Endothelial cell (in vitro differentiated cells): ENCODE measurements at places on chromosomes 6 and 20. TPM values are rescaled to one million over a fixed set of nuclear protein-coding genes. Genes with fewer than 3 reads are reported as not detected.

The CLDN20 gene
- total RNA-seq = 0.23 TPM

The ABCF1 gene
- total RNA-seq = 57.2 TPM

The AGPAT4 gene
- total RNA-seq = 25.2 TPM

The VGLL2 gene
- 0.77 TPM for total RNA-seq

The LIME1 gene
- total RNA-seq = 8.1 TPM

The SH3BGRL2 gene
- total RNA-seq = 7.0 TPM

The UTRN gene
- 164 TPM for total RNA-seq

GRCh38 chr20:15556869-15557268 is 1016.4 kb downstream of the KIF16B start:
- no peak for DNase-seq

DNA sequence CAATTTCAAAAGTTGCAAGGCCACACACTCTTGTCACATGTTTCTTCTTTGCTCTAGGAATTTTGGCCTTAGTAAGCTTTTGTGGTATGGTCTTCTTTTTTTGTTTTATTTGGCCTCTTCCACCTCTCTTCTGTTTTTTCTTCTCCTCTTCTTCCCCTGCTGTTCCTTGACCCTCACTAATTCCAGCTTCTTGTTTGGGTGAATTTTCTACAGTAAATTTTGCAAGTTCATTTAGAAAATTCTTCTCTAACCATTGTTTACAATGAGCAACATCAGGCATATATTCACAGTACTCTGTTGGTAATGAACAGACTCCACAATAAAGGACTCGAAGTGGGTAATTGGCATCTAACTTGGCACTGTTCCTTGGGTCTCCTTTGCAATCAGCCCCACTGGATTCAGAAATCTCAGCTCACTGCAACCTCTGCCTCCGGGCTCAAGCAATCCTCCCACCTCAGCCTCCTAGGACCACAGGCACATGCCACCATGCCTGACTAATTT is 5.0 kb downstream of the ASIP start:
- DNase-seq = no peak

GRCh38 chr6:145783796-145784195 is 30.8 kb downstream of the FBXO30 start:
- no peak for DNase-seq

DNA sequence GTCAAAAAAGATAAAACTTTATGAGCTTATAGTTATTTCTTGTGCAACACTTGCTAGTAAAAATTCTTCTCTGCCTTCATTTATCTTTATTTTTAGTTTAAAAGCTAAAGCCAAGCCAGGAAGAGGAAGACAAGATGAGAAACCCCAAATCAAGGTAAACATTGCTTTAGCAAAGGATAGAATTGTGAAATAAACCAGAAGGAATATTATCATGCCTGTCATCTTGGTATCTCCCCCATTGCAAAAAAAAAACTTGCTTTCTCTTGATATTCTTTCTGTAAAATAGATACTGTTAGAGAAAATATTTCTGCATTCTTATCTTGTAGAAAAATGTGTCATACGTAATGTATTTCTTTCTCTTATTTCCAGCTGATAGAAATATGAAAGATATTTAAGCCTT is 432.8 kb downstream of the GJA1 start:
- no peak for DNase-seq

- DNase-seq = no peak
Measured at GRCh38 chr20:33399924-33400323, 1.4 kb downstream of the CDK5RAP1 start.

GRCh38 chr6:20746024-20746423 is 211.8 kb downstream of the CDKAL1 start:
- DNase-seq = no peak

- DNase-seq = no peak
Measured at GRCh38 chr20:46709055-46709458, 392 bp upstream of the SLC2A10 start.

DNA sequence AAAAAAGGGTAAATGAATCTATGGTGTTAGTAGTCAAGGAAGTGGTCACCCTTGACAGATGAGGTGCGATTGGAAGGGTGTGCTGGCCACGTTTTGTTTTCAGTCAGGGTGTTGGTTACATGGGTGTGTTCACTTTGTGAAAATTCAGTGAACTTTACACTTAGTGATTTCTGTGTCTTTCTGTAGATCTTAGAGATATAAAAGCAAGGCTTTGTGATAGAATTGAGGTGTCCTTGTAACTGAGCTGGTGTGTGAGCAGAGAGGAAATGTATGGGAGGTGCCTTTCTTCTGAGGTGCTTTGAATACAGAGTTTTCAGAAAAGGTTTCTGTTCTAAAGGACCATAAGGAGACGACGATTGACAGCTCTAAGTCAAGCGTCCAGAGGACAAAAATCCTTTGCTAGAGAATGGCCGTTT is 90.5 kb downstream of the SAMD3 start:
- DNase-seq = no peak

DNA sequence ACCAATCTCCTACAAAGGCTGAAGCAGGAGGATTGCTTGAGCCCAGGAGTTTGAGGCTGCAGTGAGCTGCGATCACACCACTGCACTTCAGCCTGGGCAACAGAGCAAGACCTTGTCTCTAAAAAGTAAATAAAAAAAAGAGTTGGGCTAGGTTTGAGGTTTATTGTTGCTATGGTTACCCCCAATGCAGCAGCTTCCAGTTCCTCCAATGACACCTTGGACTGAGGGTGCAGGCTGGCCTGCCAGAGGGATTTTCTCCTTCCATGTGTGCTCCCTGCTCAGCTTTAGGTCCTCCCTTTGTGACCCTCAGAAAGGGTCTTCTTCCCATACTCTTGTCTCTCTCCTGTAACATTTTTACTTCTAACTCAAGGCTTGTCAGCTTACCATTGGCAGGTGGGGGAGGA is 10.6 kb upstream of the TBC1D20 start:
- no peak for DNase-seq

DNA sequence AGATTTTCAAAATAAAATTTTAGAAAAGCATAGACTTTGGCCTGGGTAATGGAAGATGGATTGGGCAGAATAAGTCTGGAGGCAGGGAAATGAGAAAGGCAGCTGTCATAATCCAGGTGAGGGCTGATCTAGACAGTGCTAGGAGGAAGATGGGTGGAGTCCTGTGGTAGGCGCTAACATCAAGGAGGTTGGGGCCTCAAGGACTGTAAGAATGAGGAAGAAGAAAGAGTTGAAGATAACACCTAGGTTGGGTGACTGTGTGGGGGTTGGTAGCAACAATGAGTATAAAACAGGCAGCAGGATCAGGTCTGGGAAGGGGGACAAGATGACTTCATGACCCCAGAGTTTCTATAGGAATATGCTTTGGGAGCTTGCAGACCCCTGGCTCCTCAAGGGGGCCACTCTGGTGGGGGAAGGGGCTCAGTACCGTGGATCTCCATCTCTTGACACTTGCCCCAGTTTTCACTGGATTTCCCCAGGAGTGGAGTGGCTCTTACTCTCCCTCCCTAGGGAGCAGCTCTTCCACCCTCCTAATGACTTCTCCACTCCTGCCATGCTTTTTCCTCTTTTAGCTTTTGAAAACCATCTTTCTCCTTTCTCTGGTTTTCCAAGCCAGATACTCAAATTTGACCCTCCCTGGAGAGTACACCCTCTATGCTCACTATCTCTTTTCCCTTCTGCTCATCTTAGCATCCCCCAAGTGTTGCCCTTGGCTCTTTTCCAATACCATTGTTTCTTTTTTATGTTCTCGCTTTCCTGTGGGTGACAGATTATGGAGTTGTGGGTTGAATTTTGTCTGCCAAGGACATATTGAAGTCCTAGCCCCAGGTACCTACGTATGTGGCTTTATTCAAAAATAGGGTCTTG is 14.8 kb downstream of the TRIM31 start:
- DNase-seq = no peak

DNA sequence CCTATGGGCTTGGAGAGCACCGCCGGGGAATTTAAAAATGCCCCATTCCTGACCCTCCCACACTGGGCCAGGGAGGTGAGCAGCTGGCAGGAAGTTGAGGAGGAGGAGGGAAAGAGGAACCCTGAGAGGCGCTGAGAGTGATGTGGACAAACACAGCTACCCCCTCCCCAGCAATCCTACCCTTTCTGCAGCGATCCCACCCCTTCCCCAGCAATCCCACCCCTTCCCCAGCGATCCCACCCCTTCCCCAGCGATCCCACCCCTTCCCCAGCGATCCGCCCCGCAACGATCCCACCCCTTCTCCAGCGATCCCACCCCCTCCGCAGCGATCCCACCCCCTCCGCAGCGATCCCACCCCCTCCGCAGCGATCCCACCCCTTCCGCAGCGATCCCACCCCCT is 111.6 kb downstream of the SYCP2 start:
- no peak for DNase-seq

- DNase-seq = peak; percentile 54
Measured at GRCh38 chr6:27176523-27177484, 70.7 kb upstream of the PRSS16 start.

GRCh38 chr20:15619816-15620215 is 953.4 kb downstream of the KIF16B start:
- no peak for DNase-seq

DNA sequence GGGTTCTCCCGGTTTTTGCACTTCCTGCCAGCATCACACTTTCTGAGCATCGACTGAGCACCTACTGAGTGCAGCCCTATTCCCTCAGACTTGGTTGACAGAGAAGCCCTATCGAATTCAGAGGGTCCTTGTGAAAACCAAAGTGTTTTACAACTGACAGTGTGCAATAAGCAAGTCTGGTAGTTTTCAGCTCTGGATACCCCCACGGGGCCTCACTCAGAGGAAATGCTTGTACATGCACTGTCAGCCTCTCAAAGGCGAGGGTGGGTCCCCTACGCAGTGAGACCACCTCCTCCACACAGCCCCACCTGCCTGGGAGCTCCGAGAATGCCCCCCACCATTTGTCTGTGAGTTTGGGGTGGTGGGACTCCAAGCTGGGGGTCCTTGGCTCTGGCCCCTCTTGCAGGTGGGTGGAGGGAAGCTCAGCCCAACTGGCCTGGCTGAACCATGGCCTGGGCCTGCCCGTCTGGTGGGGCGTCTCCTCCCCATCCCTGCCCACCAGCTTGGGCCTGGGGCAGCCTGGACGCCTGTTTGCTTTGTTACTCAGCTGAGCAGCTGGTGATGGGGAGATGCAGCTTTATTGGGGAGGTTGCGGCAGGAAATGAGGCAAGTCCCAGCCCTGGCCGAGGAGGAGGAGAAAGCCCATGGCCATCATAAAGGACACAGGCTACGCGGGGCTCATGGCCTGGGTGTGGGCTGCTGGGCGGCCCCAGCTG is 1.7 kb downstream of the SPDEF start:
- DNase-seq = no peak

DNA sequence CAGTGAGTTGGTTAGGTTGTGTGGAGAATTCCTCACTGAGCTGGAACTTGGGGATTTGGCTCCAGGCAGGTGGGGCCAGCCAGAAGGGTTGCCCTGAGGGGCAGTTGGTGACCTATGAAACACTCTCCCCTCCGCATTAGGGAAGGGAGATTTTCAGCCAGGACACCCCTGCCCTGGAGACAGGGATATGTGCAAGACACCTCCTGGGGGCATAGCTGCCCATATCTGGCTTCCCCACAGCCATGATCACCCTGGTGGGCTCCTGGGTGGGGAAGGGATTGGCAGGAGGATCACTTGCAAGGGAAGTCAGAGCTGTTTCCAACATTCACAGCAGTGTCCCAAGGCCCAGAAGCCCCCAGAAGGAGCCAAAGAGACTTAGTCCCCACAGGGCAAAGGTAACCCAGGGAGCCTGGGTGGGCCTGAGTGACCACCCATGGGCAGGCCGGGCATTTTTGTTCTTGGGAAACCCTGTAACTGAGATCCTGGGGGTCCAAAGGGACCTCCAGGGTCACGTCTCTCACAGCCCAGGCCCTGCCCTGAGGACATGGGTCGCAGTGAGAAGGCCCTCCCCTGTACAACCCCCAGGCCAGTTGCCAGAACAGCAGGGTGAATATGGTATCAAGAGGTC is 145.8 kb downstream of the MRPL14 start:
- no peak for DNase-seq

GRCh38 chr6:31041372-31041974 is 31.2 kb downstream of the MUC22 start:
- no peak for DNase-seq

GRCh38 chr6:93351222-93351621 is 68.1 kb downstream of the EPHA7 start:
- DNase-seq = no peak

GRCh38 chr20:63843778-63844177 is 12.7 kb upstream of the ZBTB46 start:
- DNase-seq = no peak

DNA sequence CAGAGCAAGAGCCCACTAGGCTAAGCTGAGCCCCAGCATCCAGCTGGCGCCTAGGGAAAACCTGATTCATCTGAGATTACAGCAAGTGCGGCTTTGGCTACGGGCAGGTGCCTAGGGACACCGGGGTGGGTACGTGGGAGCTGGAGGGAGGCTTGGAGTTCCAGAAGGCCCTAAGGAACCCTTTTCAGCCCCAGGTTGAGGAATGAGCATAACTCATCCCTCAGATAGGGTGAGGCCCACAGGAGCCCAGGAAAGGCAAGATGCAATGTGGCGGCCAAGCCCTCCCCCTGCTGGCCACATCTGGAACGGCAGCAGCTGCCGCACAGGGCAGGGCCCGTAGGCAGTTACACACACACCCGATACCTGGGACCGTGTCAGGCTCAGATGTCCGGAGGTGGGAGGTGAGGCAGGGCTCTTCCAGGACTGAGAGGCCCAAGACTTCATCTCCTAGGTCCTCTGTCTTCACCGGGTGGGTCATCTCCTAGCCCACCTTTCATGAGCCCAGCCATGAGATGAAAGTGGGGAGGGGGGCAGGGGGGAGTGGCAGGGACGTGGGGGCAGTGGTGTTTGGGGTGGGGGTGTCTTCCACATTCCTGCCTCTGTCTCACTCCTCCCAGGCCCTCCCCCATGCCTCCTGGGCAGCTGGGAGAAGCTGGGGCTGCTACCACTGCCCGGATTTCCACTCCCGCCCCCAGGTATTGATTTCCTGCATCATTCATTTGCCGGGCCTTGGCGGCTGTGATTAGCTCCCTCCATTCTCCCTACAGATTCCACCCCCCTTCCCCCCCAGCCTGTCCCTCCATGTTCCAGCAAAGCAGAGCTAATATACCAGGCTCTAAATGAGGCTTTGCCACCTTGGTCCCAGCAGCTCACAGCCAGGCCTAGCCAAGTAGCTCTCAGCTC is 5.5 kb downstream of the MDGA1 start:
- peak; percentile 84 for DNase-seq

DNA sequence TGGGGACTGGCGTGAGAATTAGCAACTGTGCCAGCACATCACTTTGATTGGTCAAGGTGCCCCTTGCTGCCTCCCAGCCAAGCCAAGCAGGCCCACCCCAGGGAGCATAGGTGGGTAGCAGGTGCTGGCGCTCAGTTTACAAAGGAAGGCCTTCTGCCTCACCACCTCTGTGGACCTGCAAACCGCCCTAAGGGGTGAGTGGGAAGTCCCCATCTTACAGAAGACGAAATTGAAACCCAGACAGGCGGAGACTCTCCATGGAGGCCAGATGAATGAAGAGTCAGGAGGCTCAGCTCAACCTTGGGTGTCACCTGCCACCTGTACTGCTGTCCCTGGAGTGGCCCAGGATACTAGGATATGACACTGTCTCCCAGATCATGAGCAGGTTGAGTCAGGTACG is 21.5 kb upstream of the MAS1L start:
- no peak for DNase-seq

GRCh38 chr6:166381733-166382499 is 824 bp downstream of the MPC1 start:
- peak; percentile 75 for DNase-seq

GRCh38 chr6:155014670-155015300 is 19.7 kb downstream of the TIAM2 start:
- no peak for DNase-seq
